ENCODE measurements at places on chromosomes 12 and 14.

GRCh38 chr14:43855556-43855955, 651.5 kb downstream of the FSCB start:
- no peak for DNase-seq

DNA sequence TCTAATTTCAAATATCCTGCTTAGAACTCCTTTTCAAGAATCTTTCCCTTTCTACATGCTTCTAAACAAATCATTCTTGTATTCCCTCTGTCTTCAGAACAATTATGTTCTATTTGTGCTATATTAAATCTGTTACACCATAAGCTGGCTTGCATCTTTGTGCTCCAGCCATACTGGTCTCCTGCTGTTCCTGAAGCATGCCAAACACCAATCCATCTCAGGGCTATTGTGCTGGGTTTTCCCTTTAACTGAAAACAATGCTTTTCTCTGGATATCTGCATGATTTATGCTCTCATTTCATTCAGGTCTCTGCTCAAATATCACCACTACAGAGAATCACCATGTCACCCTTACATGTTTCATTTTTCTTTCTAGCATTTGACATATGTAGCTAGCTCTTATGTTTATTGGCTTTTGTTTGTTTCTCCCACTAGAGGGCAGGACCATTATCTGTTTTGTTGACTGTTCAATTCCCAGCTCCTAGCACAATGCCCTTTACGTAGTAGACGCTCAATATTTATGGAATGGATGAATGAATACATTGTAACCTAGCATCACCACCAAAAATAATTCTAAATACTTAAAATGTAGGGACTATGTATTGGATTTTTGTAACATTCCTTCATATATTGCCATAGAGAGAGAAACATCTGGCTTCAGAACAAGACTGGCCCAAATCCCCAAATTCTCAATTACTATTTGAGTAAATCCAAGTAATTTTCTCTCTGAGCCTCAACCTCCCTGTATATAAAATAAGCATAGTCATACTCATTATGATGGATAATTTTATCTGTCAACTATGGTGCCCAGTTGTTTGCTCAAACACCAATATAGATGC, 302.0 kb upstream of the SYT1 start:
- no peak for DNase-seq

DNA sequence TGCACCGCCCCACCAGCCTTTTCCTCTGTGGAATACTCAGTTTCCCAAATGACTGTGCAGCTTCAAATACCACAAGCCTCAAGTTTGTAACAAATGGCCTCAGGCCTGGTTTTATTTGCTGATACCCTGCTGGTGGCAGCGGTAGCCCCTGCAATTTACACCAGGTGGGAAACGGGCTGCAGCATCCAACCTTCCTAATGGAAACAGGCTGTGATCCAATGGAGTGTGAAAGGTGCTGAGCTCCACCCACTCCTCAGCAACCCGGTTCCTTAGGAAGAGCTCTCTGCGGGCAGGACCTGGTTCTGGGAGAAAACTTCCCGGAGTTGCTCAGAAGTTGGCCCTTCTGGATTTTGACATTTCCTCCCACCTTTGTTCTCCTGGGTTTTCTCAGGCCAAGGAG, 41.7 kb upstream of the LTA4H start:
- DNase-seq, result no peak

GRCh38 chr12:8698132-8698851, 501 bp downstream of the RIMKLB start:
- peak; percentile 44 for DNase-seq

DNA sequence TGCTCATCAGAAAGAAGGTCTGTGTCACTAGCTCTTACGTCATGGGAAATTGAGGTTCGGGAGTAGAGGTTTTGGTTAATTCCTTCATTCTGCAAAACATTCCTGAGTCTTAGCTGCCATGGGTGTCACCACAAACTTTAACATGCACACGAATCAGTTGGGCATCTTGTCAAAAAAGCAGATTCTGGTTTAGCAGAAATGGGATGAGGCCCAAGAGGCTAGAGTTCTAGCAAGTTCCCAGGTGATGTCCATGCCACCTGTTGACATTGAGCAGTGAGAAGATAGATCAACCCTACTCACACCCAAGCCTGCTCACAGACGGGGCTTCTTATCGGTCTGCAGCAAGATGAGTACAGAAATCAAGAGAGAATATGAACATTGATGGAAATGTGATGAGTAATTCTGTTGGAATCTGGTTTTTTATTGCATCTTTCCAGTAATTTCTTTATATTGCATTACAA, 11.7 kb upstream of the RIN3 start:
- DNase-seq, result peak; percentile 92

GRCh38 chr14:49986343-49987014, 93.6 kb downstream of the ARF6 start:
- DNase-seq, result peak; percentile 52

- DNase-seq, result peak; percentile 76
Observed at GRCh38 chr12:95205685-95206084, 11.6 kb downstream of the FGD6 start.

DNA sequence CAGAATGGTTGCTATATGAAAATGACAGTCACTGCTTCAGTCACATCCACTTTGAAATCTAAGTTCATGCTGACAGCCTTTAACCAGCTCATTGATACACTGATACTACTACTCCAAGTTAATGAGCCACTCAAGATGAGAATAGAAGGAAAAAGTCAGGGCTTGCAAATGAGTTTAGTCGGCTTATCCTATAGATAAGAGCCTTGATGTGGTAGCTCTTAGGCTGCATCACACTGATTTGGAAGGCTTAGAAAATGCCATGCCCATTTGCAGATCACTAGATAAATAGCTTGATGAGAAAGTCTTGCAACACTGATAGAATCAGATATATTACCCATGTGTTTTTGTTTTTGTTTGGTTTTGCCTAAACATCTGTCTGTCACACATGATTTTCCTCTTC, 251.4 kb upstream of the ATXN7L3B start:
- DNase-seq, result no peak

DNA sequence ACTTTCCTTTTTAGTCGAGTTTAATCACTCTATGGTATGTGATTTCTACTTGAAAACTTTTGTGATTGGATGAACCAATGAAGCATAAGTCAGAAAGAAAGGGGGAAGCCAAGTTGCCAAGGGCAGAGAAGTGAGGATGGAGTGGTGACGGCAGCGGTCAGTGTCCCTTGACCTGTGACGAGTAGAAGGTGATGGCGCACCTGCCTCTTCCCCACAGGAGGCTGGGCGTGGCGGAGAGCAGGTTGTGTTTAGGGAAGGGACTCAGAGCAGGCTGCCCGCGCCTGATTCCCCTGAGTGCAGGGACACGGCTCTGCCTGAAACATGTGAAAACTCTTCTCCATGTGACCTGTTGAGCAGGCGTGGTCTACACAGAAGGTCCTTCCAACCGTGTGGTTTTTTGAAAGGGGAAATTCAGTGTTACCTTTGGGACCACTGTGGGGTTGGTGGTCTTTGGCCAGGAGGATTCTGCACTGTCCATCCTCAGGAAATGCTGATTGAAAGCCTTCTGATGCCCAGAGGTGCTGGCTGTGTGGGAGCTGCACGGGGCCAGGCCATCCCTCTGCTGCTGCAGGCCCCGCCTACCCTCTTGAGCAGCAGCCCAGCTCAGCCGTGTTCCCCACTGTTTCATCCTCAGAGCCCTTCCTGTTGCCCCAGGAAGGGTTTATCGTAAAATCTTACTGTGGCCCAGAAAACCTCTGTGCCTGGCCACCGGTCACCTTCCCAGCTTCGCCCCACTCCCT, 23.5 kb upstream of the AMN start:
- DNase-seq, result no peak

- no peak for DNase-seq
Observed at GRCh38 chr12:32400866-32401265, 1.5 kb downstream of the FGD4 start.

DNA sequence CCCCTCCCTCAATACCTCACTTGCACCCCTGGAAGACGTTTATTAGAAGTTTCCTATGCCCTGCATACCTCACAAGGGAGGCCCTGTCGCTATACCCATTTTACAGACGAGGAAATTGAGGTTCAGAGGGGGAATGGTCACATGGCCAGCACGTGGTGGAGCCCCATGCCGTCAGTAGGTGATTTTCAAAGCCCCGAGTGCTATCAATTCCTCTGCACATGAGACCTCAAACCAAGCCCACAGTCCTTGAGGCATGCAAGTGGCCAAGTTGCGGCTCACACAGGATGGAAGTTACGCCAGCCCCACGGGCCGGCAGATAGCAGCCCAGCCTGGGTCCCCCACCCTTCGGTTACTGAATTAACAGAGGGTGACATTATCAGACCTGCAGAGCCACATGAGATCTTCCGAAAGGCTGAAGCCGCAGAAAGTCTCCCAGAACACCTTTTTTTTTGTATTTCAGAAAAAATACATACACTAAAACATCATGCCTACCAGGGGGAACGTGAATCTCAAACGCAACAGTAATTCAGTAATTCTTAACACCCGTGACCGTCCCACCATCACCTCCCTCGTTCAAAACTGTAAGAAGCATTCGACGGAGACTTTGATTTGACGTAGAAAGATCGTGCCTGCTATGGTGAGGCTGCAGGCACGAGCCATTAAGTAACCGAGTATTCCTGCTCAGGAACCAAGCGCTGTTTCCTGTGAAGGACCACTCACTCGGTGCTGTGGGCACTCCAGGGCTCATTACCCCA, 129.0 kb downstream of the RFLNA start:
- no peak for DNase-seq

- no peak for DNase-seq
Observed at GRCh38 chr14:66380143-66380542, 106.0 kb upstream of the CCDC196 start.

DNA sequence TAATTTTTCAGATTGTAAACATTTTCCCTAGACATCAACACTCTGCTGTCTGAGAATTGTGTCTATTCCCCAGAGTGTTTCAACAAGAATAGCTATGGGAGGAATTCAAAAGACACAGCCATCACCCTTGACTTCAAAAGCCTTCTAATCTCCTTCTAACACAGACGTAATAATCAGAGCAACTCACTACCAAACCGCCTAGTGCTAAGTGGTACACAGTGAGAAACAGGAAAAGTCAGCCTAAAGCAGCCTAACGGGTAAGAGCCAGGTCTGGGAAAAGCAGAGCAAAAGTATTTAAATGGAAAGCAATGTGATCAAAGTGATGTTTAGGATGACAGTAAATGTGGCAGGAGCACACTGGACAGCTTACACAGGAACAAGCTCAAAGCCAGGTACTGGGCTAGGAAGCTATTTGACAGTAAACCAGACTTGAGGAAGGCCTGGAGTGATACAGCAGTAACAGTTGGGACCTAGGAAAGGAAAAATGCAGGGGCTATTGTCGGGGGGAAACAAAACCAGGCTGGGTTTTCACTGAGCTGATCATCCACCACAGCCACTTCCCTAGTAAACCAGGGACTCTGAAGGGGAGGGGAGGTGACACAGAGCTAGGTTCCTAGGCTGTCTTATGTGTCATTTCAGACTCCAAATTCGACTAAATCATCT, 29.4 kb downstream of the CORO1C start:
- peak; percentile 55 for DNase-seq

DNA sequence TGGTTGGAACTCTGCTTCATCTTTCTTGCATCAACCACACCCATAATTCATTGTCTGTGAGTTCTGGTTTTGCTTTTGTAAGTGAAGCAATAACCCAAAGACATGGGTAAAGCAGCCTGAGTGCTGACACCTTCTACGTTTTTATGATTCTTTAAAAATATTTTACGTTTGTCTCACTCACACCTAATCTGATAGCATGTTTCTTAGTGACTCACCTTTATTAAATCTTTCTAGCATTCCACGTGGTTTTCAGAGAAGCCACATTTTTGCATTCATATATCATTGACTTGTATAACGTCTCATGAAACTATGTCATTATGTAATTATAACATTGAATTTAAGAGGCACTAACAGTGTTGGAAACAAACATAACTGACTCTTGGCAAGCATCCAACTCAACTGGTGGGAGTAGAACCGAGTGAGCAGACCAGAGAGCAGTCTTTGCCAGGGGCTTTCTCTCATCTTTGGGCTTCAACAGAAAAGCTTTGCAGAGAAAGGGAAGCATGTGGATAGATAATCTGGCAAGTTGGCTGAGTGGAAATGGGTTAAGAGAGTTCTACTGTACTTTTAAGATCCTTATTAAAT, 118.8 kb downstream of the TPH2 start:
- DNase-seq, result peak; percentile 66

GRCh38 chr12:132559652-132560363, 50.6 kb downstream of the LRCOL1 start:
- DNase-seq, result peak; percentile 61

GRCh38 chr12:98456576-98457573, 58.5 kb upstream of the TMPO start:
- DNase-seq, result peak; percentile 44

- DNase-seq, result peak; percentile 18
Observed at GRCh38 chr12:29051221-29051620, 97.9 kb upstream of the FAR2 start.

DNA sequence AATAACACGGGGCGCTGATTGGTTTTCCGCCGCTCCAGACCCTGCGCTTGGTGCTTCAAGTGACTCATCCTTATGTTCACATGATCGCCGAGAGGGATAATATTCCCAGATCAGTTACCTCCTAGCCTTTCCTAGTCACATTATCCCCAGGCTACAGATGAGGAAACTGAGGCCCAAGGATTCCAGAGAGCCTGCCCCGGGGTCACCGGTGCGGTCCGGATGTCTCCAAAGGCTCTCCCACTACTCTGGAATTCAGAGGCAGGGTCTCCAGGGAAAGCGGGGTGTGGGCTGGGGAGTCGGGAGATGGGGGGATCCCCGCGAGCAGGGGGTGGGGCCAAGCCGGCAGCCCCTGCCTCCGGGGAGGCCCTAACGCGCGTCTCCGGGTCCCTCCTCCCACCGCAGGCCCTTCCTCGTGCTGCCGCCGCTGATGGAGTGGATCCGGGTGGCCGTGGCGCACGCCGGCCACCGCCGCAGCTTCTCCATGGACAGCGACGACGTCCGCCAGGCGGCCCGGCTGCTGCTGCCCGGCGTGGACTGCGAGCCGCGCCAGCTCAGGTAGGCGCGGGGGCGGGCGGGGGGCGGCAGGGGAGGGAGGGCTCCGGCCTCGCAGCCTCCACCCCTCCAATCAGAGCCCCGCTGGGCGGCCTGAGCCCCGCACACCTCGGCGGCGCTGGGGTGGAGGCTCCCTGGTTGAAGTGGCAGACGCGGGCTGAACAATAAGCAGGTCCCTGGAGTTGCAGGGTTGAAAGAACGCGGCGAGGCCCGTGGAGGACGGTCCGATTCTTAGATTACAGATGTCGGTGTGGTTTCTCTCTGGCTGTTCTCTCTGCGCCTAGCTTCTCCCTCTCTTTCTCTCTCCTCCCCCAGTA, 104.6 kb upstream of the PWP1 start:
- no peak for DNase-seq

- DNase-seq, result no peak
Observed at GRCh38 chr12:70555081-70555480, 82.1 kb downstream of the PTPRB start.

GRCh38 chr14:76599559-76600287, 161.5 kb upstream of the VASH1 start:
- DNase-seq, result no peak

DNA sequence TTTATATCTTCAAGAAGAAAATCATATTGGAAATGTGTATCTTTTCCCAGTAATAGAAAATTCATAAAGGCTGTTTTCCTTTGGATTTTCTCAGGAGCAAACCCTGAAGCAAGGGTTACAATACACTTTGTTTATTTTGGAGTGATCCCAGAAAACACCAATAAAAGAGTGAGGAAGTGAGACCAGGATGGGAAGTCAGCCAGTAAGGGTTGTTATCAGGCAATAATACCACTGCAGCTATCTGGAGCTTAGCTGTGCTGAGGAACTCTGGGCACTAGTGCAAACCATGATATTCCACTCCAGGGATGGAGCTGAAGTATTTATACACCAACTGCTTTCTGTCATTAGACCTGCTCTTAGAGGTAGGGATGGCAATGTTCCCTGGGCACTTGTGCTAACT, 1002.3 kb downstream of the FLRT2 start:
- DNase-seq, result peak; percentile 29

Measured in fibroblast of skin of abdomen (primary cell).